MM.1S (cell line): ENCODE measurements at places on chromosomes 5 and 9.
A peak's percentile ranks its signal among the peaks of the same experiment; 100 is the strongest.

- DNase-seq: no peak
Measured at GRCh38 chr5:124997186-124997893, 250.9 kb upstream of the ZNF608 start.

GRCh38 chr5:73436535-73437100 is 12.0 kb downstream of the FOXD1 start:
- DNase-seq: no peak

DNA sequence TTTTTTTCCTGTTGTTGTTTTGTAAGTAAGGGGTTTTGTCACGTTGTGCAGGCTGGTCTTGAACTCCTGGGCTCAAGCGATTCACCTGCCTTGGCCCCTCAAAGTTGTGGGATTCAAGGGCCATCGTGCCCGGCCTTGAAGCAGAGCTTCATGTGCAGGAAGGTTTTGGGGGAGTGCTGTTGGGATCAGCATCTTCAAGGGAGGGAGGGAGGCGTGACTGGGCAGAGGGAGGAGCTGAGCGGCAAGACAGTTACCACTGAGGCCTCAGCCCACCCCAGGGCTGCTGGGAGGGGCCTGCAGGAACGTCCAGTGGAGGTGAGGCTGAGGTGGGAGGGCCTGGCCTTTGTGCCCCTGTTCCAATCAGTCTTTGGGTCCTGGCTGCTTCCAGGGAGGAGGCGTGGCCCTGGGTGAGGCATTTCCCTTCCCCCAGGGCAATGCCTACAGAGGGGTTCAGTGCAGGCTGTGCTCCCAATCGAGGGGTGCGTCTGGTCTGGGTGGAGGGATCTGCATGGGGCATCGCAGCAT is 21.4 kb downstream of the OR2V1 start:
- no peak for DNase-seq

DNA sequence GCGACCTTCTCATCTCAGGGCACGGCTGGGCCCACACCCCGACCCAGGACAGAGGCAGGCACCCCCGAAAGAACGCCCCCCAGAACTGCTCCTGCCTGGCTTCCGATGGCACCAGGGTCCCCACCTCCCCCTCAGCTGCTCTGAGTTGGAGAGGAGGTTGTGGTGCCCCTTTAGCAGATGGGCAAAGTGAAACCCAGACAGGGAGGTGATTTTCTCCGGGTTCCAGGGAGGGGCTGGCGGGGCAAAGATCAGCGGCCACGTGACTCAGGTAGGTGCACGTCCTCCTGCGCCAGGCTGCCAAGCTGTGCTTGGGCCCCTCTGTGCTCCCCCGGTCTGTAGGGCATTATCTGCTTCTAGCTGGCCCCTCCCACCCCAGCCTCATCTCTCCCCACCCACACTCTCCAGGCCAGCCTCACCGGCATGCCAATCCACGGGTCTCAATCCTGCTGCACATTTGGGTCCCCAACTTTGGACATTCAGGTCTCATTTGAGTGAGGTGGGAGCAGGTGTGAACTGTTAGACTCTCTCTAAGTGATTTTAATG is 85.1 kb upstream of the RAPGEF1 start:
- DNase-seq: no peak

DNA sequence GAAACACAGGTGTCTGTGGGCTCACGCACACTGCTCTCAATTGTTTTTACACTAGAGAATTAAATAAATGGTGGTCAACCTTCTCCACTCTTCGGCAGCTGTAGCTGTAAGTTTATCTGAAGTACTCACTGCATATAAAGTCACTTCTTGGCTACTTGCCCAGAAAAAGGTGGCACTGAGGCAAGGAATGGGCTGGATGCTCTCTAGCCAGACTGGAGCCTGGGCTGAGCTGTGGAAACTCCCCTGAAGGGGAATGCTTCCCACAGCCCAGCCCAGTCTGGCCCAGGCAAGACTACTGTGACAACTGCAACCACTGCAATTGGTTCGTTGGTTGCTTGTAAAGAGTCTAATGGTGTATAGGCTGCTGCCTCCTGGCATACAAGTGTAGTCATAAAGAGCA is 4.5 kb downstream of the LEAP2 start:
- no peak for DNase-seq

DNA sequence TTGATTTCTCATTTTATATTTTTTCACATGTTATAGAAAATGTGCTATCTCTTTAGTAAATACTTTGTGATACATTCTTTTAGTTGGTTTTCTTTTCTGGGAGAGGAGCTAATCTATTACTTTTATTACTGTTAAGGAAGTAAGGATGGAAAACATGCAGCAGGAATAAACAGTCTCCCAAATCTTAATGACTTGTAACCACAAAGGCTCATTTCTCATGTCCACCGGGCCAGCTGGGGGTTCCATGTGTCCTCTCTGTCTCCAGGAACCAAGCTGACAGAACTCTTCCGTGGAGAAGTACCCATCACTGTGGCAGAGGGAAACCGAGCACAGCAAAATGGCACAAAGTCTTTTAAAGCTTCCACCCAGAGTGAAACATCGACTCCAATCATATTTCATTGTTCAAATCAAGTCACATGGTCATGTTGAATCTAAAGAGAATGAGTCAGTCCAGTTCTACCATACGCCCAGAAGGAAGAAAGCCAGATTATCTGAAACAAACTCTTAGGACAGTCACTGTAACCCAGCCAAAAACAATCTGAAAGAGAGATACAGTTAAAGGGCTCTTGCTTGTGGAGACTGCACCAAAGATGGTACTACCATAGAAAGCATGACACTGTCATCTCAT is 97.1 kb upstream of the CDH6 start:
- no peak for DNase-seq

- peak; percentile 19 for DNase-seq
Measured at GRCh38 chr5:32261198-32261597, 51.5 kb downstream of the MTMR12 start.

DNA sequence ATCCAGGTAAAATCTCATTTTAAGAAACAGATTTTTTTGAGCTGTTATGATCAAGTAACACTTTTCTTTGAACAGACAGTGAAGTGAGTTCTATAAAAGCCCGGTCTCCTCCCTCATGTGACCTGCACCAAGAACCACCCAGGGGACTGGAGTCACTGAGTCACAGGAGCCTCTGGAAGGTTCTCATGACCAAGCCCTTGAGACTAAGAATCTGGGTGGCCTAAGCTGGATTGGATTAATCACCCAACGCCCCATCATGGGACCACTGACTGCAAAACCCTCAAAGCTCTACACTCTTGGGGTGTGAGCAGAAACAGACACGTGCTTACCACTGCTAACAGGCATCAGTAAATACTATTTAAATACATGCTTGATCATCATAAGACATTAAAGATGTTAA is 48.4 kb downstream of the SECISBP2 start:
- DNase-seq: no peak

- DNase-seq: no peak
Measured at GRCh38 chr5:8391911-8392310, 523.0 kb downstream of the MTRR start.

GRCh38 chr5:158807-159447 is 32.4 kb upstream of the LRRC14B start:
- no peak for DNase-seq

DNA sequence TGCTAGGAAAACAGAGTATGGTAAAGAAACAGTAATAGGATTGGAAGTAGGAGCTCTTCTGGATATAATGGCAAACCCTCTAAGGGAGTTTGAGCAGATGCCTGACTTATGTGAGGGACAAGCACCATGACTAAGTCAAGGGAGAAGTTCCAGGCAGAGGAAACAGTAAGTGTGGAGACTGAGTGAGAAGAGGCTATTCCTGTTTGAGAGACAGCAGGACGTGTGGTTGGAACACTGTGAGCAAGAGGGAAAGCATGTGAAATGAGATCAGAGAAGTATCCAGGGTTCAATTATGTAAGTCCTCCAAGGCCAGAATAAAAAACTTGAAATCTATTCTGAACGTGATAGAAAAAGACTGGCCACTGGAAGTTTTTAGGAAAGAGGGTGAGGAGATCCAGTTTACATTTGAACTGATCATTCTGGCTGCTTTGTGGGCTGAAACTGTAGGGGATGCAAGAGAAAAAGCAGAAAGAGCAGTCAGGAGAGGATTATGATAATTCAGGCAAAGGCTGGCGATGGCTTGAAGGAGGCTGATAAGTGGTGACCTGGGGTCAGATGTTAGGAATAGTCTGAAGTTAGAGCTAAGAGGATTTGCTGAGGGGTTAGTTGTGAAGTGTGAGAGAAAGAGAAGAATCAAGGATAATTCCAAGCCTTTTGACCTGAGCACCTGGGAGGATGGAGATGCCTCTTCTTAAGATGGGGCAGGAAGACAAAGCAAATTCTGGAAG is 19.2 kb downstream of the DMAC1 start:
- DNase-seq: no peak

DNA sequence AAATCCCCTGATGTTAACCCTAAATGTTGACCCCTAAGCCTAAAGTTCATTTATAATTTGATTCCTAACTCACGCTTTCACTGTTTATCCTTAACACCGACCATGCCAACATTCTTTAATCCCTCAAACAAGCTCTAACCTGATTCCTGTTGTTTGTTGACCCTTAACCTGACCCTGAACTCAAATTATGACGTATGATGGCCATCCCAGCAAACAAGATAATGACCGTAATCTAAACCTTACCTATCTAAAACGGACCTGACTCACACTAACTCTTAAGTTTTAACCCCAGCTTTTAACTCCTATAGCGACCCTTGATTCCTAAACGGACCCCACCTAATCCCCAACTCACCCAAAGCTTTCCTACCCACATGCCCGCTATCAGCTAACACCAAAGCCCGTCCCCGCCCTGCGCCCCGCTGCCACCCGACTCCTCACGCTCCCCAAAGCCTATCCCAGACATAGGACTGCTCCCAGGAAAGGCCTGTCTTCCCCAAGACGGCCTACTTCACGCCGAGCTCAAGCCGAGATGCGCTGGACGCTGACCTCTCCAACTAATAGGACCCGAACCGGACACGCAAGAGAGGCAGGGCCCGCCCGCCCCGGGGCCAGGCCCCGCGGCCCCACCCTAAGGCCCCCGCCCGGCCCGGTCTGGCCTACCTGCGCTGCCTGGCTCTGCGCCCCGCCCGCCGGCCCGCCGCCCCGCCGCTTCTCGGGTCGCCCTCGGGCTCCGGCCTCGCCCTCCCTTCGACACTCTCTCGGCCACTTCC is 395 bp downstream of the TLN1 start:
- DNase-seq: no peak

- no peak for DNase-seq
Measured at GRCh38 chr9:20340511-20340861, 281.8 kb downstream of the MLLT3 start.

- DNase-seq: no peak
Measured at GRCh38 chr5:123297198-123297831, 125.9 kb downstream of the CEP120 start.

- DNase-seq: no peak
Measured at GRCh38 chr5:32621256-32621655, 35.9 kb downstream of the SUB1 start.

DNA sequence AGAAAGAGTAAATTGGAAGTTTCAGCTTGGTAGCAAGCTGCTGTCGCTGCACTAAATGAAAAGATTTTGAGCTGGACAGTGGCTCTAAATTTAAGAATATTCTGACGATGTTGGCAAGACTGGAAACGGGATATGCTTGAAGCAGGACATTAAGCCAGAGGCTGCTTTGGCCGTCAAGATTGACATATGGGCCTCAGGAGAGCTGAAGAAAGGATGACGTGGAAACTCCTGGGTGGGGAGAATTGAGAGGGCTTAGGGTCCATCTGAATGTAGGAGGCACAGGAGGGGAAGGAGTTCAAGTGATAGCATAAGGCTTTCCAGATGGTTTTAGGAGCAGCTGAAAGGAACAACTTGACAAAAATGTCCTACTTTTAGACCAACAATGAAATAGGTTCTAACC is 108.9 kb downstream of the PAPPA start:
- no peak for DNase-seq

GRCh38 chr9:105993116-105993854 is 298.9 kb downstream of the TMEM38B start:
- no peak for DNase-seq

- DNase-seq: no peak
Measured at GRCh38 chr9:131366761-131367401, 27.0 kb upstream of the PRRC2B start.

DNA sequence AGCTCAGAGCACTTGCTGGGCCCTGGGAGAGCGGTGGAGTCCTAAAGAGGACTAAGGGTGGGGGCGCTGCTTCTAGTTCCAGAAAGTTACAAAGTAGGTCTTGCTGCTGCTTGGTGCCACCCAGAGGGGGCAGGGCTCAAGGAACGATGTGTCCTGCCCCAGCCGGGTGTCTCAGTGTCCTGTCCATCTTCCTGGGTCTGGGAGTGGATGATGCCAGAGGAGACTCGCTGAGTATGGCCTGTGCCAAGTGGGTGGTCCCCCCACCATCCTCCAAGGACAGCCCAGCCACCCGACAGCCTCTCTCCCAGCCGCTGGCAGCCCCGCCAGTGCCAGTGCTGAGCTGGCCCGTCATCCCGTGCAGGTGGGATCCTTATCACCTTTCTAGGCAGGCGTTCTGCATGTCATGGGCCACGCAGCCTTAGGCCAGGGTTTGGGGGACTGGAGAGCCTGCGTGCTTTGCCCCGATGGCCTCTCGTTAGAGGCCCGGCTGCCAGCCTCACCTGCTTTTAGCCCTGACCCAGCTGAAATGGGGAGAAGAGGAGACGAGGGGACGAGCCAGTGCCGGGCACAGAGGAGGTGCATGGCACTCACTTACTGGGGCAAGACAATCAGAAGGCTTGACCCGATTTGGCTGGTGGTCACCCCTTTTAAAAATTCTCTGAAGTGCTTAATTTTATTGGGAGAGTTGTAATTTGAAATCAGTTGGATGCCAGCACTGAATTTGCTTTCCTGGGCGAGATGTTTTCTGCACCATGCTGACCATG is 5.6 kb downstream of the WNK2 start:
- DNase-seq: no peak

- DNase-seq: no peak
Measured at GRCh38 chr9:128553728-128554127, 1.3 kb downstream of the SPTAN1 start.

GRCh38 chr5:122442938-122443337 is 130.9 kb downstream of the SNCAIP start:
- no peak for DNase-seq

- DNase-seq: no peak
Measured at GRCh38 chr9:129374651-129375050, 196.6 kb upstream of the IER5L start.

GRCh38 chr5:10308844-10309243 is 1.1 kb upstream of the CMBL start:
- DNase-seq: no peak

DNA sequence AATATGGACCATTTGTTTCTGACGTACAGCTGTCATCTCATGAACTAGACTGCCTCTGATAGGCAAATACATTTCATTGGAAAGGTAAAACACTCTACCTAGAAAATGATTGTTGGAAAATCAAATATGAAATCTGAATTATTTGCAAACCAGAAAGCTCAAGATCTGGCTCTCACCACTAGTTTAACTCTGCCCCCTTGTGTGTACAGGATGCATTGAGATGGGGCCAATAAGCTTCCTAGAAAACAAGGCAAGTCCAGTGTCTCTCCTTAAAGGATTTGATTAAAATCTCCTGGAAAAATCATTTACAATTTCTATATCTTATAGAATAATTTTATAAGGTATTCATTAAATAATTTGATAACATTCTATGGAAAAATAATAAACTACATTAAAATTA is 311.9 kb upstream of the ANKH start:
- DNase-seq: no peak

- no peak for DNase-seq
Measured at GRCh38 chr5:100446879-100447430, 88.2 kb upstream of the FAM174A start.

GRCh38 chr9:9963841-9964240 is 649.0 kb downstream of the PTPRD start:
- no peak for DNase-seq
